H7 (cell line): ENCODE measurements at places on chromosomes 1 and 21. TPM values are rescaled to one million over a fixed set of nuclear protein-coding genes. Genes with fewer than 3 reads are reported as not detected.
A peak's percentile ranks its signal among the peaks of the same experiment; 100 is the strongest.

Gene SLC25A34
- 0.70 and 1.7 TPM in 2 replicates for total RNA-seq

- DNase-seq: no peak
Observed at GRCh38 chr1:192516776-192517297, 58.7 kb upstream of the RGS1 start.

- DNase-seq: no peak
Observed at GRCh38 chr1:117179471-117179870, 31.3 kb downstream of the VTCN1 start.

GRCh38 chr1:208852911-208853310 lies 608.7 kb upstream of the PLXNA2 start:
- no peak for DNase-seq

- no peak for DNase-seq
Observed at GRCh38 chr1:56028244-56028643, 551.1 kb downstream of the PLPP3 start.

DNA sequence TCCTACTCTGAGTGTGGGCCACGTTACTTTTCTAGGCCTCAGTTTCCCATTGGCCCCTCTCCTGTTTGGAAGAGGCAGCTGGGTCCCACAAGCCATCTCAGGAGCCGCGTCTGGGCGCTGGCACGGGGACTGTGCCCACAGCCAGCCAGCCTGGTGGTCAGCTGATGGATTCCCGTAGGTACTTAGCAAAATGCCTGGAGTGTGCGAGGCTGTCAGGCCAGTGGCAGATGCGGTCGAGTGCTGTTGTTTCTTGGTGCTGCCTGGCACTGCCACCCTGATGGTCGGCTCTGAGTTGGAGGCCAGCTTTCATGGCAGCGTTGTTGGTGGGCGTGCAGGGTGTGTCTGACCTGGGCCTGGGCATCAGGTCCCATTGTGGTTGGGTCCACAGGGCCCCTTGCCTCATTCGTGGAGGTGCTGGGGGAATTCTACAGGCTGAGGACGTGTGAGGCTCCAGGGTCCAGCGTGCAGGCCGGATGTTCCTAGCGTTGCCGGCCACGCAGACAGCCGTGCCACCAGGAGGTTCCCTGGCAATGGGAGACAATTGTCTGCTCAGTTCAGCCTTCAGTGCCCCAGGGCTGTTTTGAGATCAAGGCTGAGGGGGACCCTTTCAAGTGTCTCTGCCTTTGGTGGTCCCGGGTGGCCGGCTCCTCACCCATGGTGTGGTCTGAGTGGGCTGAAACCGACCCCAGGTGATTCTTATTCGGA lies 20.9 kb downstream of the SKI start:
- DNase-seq: no peak

DNA sequence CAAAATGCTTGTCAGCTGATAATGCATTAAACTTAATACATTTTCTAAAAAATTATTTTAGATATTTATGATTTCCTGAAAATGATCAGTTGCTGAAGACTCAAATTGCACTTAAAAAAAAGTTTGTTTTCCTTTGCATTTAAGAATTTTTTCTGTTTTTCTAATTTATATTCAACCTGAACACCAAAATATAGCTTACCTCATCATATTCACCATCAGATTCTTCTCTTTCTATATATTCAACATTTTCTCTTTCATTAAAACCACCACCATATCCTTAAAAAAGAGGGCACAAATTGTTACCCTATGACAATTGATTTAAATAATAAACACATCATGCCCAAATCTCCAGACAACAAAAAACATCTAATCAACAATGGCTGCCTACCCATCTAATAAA lies 8.6 kb downstream of the ZRANB2 start:
- DNase-seq: no peak

- no peak for DNase-seq
Observed at GRCh38 chr1:206939131-206939530, 7.1 kb downstream of the PIGR start.

DNA sequence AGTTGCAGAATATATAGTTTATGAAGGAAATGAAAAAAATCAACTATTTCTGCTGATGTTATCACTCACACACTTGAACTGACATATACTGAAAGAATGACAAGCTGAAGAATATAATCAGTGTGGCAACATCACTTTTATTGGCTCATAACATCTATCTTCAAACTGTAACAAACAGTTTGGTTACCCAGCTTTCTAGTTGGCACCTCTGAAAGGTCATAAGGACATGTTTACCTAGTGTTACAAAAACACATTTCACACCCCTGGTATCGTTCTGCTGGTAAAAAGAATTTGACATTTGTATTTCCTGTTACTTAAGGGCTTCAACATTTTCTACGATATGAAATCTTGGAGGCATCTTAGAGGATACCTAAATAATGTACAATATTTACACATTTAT lies 1267.0 kb upstream of the NCAM2 start:
- no peak for DNase-seq

Gene PDZK1
- total RNA-seq: 1.3 and 4.1 TPM in 2 replicates

GRCh38 chr1:25430967-25431881 lies 527 bp downstream of the MACO1 start:
- DNase-seq: peak; percentile 89

GRCh38 chr1:93704052-93704451 lies 22.4 kb upstream of the BCAR3 start:
- DNase-seq: no peak

GRCh38 chr1:94032637-94033036 lies 88.3 kb downstream of the ABCA4 start:
- DNase-seq: no peak

GRCh38 chr1:227941509-227942020 lies 6.2 kb downstream of the WNT9A start:
- DNase-seq: peak; percentile 74

DNA sequence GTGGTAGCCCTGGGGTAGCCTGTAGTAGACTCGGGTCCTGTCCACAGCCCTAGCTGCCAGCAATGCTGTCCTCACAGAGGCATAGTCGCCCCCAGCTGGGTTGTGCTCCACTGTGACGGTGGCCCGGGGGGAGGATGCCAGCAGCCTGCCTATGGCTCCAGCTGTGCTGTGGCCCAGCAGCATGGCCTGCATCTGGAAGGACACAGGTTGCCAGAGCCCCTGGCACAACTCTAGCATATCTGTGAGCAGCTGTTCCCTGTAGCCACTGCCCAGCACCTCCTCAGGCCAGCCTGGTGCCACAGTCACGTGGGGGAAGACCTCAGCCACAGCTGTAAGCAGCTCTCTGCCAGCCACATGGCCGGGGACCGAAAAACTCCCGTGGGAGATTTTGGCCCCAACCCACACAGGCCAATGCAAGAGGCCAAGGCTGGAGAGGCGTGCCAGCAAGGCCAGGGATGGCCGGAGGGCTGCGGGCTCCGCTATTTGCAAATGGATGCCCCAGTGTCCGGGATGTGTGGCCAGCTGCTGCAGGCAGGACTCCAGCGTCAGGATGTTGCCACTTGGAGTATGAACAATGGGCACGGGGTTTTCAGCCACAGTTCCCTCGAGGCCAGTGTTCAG lies 13.9 kb downstream of the FAM151A start:
- no peak for DNase-seq

DNA sequence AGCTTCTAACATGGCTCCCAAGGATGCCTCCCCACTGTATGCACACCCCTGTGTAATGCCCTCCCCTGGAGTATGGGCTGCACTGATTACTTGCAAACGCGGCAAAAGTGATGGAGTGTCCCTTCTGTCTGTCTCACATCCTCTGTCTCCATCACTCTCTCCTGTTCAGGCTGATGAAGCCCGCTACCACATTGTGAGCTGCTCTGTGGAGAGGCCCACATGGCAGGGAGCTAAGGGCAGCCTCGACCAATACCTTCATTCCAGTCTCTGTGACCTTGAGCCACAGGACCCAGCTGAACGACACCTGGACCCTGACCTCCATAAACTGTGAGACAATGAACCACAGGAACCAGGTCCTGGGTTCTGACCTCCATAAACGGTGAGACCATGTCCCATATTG lies 154.1 kb upstream of the ETV3 start:
- DNase-seq: no peak

DNA sequence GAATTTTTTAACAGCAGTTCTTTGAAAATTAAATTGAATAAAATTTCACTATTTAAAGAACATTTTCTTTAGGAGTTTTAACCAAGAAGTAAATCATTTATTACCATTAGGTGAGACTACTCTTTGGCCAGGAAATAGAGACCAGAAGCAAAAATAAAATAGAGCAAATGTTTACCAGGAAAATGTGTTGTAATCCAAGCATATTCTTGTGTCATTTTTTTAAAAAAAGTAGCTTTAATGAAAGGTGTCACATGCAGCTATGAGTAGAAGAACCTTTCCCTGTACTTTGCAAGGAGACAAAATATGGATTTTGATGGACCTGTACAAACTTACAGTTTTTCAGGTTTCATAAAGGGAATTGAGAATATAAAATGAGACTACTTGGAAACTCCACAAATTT lies 140.8 kb downstream of the NFIA start:
- no peak for DNase-seq

- DNase-seq: peak; percentile 25
Observed at GRCh38 chr1:17013491-17014320, 2.0 kb upstream of the ATP13A2 start.

DNA sequence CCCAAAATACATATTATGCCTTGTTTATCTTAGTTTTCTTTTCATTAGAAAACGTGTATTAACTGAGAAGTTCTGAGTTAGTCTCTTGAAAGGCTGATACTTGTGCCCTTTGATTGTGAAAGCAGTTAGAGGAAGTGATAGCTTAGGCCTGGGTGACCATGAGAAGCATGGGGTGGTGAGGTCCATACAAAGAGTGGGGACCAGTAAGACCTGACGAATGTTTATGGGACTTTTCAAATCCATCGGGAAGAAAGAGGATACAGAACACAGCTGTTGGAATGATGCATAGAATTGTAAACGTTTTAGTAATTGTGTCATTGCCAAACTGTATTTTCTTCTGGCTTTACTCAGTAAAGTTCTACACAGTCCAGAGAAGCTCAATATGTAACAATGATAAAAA lies 259.8 kb downstream of the LMO4 start:
- DNase-seq: no peak

GRCh38 chr1:44696789-44697345 lies 22.4 kb downstream of the ARMH1 start:
- DNase-seq: no peak

Gene CACNA1S
- total RNA-seq: not detected in 2 replicates

- no peak for DNase-seq
Observed at GRCh38 chr1:220003610-220004299, 42.5 kb downstream of the EPRS1 start.

Gene LMX1A
- 0.59 and 1.5 TPM in 2 replicates for total RNA-seq

- no peak for DNase-seq
Observed at GRCh38 chr1:3669421-3669821, 17.1 kb downstream of the TP73 start.

DNA sequence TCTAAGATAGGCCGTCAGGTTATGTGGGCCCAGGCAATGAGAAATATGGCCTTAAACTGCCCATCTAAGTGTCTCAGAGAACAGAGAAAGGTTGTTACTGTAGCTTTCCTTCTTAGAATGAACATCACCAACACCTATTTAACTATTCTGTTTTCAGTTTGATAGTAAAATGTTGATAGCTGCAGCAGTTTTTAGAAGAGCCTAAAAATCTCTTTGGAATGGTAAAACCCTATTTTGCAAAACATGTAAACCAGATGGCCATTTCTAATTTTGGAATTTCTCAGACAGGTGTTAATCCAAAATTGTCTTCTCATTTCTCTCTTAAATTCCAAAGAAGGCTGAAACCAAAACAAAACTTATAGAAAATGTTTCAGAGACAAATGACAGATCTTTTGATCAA lies 57.5 kb downstream of the DIPK1A start:
- no peak for DNase-seq

GRCh38 chr1:30011970-30012369 lies 711.4 kb downstream of the MATN1 start:
- no peak for DNase-seq

- DNase-seq: no peak
Observed at GRCh38 chr1:153035211-153035610, 4.2 kb downstream of the SPRR1B start.

Gene RNF223
- total RNA-seq: not detected in 2 replicates

Gene CRB1
- total RNA-seq: not detected in 2 replicates

- no peak for DNase-seq
Observed at GRCh38 chr1:21704145-21704544, 35.0 kb upstream of the RAP1GAP start.

Gene SYNC
- total RNA-seq: 0.07 and 0.45 TPM in 2 replicates

Gene OR10Z1
- not detected in 2 replicates for total RNA-seq

- no peak for DNase-seq
Observed at GRCh38 chr21:28705616-28706015, 287.1 kb downstream of the LTN1 start.

Gene FCGR2B
- total RNA-seq: not detected in 2 replicates

DNA sequence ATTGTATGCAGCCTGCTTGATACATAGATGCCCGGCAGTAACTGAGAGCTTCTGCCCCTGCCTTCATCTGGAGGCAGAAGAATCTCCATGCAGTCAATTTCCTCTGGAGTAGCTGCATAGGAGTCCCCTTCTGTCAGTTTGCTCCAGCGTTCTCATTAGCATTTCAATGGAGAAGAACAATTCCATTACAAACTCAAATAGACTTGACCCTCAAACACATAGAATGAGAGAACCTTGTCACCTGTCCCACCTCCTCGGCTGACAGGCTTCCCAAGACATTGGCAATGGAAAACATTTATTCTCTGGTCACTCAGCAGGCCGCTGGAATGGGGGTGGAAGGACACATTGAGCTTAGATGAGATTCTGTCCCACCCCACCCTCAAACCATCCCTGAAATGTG lies 45.6 kb upstream of the TMEM51 start:
- peak; percentile 69 for DNase-seq

Gene ATP1A1
- 80.2 and 81.8 TPM in 2 replicates for total RNA-seq

GRCh38 chr1:18951818-18952391 lies 4.6 kb downstream of the IFFO2 start:
- no peak for DNase-seq

Gene C1orf94
- 6.5 and 11.8 TPM in 2 replicates for total RNA-seq

DNA sequence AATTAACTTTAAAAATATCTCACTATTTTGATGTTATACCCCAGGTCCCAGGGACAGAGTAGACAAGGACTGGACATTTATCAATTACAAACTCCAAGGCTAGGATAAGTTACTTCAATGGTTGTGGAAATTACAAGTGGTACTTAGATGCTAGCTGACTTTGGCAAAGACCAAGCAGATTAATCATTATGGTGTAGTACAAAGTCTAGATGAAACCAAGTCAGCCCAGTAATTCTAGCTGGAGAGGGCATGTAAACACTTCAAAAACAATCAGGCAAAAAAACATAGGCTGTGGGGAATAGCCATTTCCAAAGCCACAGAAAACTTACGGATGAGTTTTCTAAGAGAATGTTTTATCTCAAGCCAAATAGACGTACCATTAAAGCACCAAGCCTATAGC lies 124.5 kb downstream of the TSEN15 start:
- DNase-seq: no peak
